ENCODE measurements at places on chromosomes 2 and 18.

GRCh38 chr2:96528700-96529375 lies 7.7 kb upstream of the ARID5A start:
- DNase-seq, result no peak

DNA sequence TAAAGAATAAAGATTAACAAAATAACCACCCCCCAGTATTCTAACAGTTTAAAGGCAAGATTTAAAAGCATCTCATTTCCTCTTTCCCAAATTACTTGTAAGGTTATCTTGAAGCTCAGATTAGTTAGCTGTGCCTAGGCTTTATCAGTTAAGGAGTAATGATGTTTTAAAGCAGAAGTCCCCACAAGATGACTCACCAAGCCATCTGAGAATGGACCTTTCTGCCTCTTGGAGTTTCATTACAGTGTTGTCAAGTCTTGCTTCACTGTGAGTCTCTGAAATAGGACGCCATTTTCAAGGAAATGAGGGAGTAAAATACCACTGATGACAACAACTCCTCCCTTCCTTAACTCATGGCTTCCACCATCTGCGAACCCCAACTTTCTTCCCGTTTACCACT lies 35.9 kb downstream of the ZNF385B start:
- DNase-seq, result no peak

GRCh38 chr2:207839575-207839974 lies 69.9 kb upstream of the FZD5 start:
- no peak for DNase-seq

- DNase-seq, result peak; percentile 33
Measured at GRCh38 chr2:9914384-9915065, 37.0 kb upstream of the GRHL1 start.

- no peak for DNase-seq
Measured at GRCh38 chr2:10362096-10362897, 59.6 kb downstream of the HPCAL1 start.

DNA sequence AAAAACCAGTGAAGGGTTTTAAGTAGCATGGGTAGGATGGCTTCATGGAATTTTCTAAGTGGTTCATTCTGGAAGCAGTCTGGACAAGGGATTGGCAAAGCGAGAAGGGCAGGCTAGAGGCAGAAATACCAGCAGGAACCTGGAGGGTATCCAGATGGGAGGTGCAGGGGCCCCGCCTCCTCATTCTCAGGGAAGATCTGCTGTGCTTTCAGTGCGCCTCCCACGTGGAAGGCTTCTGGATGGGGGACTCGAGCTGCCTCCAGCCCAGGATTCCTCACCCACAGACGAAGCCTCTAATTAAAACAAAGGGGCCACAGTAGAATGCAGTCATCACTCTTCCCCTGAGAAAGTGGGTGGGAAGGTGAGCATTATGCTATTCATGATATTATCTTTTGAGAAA lies 79.8 kb downstream of the VSNL1 start:
- DNase-seq, result no peak
